Fibroblast of the aortic adventitia (primary cell): ENCODE measurements at places on chromosomes 2 and 18.

DNA sequence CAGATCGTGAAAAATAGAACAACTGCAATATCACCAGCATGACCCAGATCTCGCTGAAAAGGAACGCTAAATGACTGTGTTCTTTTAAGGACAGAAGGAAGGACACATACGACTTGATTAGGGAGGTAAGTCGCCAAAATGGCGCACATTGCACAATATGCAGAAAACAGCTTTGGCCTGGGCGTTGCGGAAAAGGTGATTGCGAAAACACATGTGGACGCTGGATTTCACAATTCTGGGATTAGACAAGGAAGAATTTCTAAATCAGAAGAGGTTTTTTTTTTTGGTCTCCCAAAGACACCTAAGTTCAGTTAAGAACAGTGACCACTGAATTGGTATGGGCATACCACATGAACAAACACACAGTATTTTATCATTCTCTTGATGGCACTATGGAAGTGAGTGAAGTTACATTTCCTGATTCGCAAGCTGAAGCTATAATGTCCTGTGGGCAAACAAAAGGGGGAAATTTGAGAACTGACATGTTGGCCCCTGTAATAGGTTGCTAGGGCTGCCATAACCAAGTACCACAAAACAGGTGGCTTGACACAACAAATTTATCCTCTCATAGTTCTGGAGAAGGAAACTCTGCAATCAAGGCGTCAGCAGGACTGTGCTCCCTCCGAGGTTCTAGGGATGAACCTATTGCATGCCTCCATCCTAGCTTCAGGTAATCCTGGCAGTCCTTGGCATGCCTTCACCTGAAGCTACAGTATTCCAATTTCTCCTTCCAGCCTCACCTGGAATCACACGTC lies 25.8 kb upstream of the ERICH2 start:
- no peak for DNase-seq

- DNase-seq: peak; percentile 86
These were observed 6.6 kb downstream of the GALNT5 start for GRCh38 chr2:157264099-157264498.

GRCh38 chr2:128610496-128610895 lies 291.8 kb upstream of the HS6ST1 start:
- DNase-seq: no peak

GRCh38 chr2:118046634-118047210 lies 32.9 kb upstream of the CCDC93 start:
- DNase-seq: peak; percentile 71

DNA sequence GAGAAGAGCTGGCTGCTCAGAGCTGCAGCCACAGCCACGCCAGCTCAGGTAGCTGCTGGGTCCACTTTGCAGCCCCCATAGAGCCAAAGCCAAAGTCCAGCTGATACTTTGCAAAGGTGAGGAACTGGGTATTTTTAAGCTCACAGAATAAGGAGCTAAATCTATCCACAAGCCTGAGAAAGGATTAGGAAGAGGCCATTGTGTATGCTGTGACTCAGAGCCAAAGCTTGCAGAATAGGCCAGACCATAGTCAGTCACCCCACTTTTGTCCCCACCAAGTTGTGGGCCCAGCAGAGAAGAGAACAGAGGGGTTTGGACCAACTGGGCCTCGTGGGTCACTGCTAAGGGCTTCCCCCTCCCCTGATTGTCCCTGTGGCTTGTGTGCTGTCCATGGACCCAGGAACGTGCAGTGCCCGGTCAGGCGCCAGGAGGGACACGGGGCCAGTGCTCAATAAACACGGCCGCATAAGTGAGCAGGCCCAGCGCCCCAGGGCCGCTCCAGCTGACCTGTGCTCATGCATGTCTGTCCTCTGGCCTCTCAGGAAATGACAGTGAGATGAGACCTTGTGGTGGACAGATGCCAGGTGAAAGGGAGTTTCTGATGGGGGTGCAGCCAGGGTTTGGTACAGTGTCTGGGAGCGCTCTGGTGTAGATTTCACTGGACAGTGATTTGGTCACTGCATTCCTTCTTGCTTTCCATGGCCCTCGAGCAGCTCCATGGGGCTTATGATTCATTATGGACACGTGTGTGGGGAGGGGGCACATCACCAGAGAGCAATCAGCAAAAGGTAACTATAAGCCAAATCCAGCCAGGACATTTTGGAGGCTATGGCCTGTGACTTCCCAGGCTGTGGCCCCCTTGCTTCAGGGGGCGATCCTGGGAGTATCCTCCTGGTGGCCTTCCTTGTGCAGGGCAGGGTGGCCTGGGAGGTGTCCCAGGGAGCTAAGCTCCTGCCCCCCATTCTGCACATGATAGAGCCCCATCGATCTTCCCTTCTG lies 31.3 kb downstream of the MAL start:
- DNase-seq: no peak

GRCh38 chr2:147851244-147851930 lies 6.6 kb downstream of the ACVR2A start:
- no peak for DNase-seq

DNA sequence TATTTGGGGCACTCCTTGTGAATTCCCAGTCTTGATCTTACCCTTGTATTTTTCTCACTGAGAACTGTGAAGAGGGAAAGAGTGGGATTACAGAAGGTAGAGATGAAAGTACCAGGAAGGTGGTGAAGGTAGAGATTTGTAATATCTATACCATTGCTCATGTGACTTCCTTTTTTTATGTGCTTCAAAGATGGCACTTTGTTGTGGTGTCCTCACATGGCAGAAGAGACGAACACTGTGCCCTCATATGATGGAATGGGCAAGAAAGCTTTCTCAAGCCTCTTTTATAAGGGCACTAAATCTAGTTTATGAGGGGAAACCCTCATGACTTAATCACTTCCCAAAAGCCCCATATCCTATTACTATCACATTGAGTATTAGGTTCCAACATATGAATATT lies 28.9 kb upstream of the PPM1B start:
- DNase-seq: no peak
